ENCODE measurements at places on chromosomes 5 and 9. TPM values are rescaled to one million over a fixed set of nuclear protein-coding genes. Genes with fewer than 3 reads are reported as not detected.

The PDE6A gene
- under 0.01 TPM for total RNA-seq

The PAEP gene
- not detected for total RNA-seq

The SPATA31D4 gene
- not detected for total RNA-seq

The CCNJL gene
- total RNA-seq, result 0.88 TPM

The IFNK gene
- total RNA-seq, result not detected

The SLC1A1 gene
- 20.0 TPM for total RNA-seq

The CER1 gene
- not detected for total RNA-seq

The SV2C gene
- total RNA-seq, result not detected

The FLT4 gene
- total RNA-seq, result not detected

The CENPH gene
- 5.0 TPM for total RNA-seq

The OR1J2 gene
- total RNA-seq, result 0.29 TPM

The UCK1 gene
- 19.5 TPM for total RNA-seq

The SHC3 gene
- total RNA-seq, result 0.36 TPM

The GADD45G gene
- total RNA-seq, result 0.88 TPM

The TSSK1B gene
- total RNA-seq, result 0.72 TPM

The CCNI2 gene
- not detected for total RNA-seq

The PCDHGA9 gene
- 6.2 TPM for total RNA-seq

The PCDHB13 gene
- total RNA-seq, result 2.1 TPM

The CCDC180 gene
- 6.2 TPM for total RNA-seq

The PTGES gene
- total RNA-seq, result 70.9 TPM

The ZNF346 gene
- total RNA-seq, result 19.2 TPM

The FGF1 gene
- total RNA-seq, result 2.9 TPM

The RGS7BP gene
- total RNA-seq, result under 0.01 TPM

The SCGB3A2 gene
- total RNA-seq, result not detected

The MYORG gene
- total RNA-seq, result 0.88 TPM

The SLCO6A1 gene
- not detected for total RNA-seq

The TRIM36 gene
- 0.36 TPM for total RNA-seq

The DDX41 gene
- total RNA-seq, result 49.5 TPM

The CCDC171 gene
- 5.8 TPM for total RNA-seq

The LHX3 gene
- total RNA-seq, result under 0.01 TPM

The GZMA gene
- total RNA-seq, result not detected

The RANBP17 gene
- 4.0 TPM for total RNA-seq

The PLAC8L1 gene
- not detected for total RNA-seq

The RMRP gene
- 88,726 TPM for total RNA-seq

The WWC1 gene
- 1.4 TPM for total RNA-seq

The TAF11L10 gene
- not detected for total RNA-seq

The CDK9 gene
- 54.8 TPM for total RNA-seq

The PAPPA gene
- total RNA-seq, result 86.9 TPM

The LRRC19 gene
- under 0.01 TPM for total RNA-seq

The GRIA1 gene
- 0.29 TPM for total RNA-seq

The ATG10 gene
- total RNA-seq, result 7.4 TPM

The ARL14EPL gene
- not detected for total RNA-seq

The PDCD1LG2 gene
- 4.7 TPM for total RNA-seq

The TLR4 gene
- total RNA-seq, result 46.7 TPM

The HTR1A gene
- not detected for total RNA-seq

The SLC28A3 gene
- 0.72 TPM for total RNA-seq

The IER5L gene
- total RNA-seq, result 86.1 TPM

The PGGT1B gene
- total RNA-seq, result 17.4 TPM

The SPINK4 gene
- not detected for total RNA-seq

The GNA14 gene
- 0.72 TPM for total RNA-seq
